ENCODE measurements at places on chromosomes 7 and 10.
A peak's percentile ranks its signal among the peaks of the same experiment; 100 is the strongest.

- no peak for DNase-seq
Measured at GRCh38 chr7:27933671-27934565, 194.0 kb downstream of the TAX1BP1 start.

DNA sequence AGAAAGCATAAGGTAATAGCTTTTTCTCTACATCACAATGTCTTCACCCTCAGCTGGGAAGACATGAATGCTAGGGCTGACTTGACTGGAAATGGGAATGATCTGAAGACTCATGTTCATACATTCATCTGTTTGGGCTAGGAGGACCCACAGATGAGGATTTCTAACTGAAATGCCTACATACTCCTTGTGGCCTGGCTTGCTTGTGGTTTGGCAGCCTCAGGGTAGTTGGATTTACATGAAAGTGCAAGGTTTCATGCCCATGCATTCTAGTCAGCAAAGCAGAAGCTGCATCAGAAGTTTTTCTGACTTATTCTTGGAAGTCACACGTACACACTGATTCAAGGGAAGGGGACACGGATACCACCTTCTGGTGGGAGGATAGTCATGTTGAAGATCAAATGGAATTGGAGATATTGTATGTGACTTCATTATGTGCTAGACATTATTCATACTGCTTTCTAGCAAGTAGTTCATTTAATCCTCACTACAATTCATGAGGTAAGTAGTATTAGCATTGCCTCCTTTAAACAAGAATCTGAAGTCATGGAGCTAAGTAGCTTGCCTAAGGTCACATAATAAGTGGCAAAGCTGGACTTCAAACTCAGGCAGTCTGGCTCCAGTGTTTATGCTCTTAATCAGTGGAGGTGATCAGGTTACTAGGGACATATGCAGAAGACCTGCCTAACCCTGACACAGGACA, 957.0 kb downstream of the LRMDA start:
- DNase-seq, result peak; percentile 24

- DNase-seq, result no peak
Measured at GRCh38 chr7:142401951-142402350, 144.1 kb upstream of the PRSS58 start.

- DNase-seq, result no peak
Measured at GRCh38 chr7:20661884-20662283, 46.4 kb downstream of the ABCB5 start.

GRCh38 chr7:54349229-54349628, 192.9 kb upstream of the VSTM2A start:
- DNase-seq, result no peak

DNA sequence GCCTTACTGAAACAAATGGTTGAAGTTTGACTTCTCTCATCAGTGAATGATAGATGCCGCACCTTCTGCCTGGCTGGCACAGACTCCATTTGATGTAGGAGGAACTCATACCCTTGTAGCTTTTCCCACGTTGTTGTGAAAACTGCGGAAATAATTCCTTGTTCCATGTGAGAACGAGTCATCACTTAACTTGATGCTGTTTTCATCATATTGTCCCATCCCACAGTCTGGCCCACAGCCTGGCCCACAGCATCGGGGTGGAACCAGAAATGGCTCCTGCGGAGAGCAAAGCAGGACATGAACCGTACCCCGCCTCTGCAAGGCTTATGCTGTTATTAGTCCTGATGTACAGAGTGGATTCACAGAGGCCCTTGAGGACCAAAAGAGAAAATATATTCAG, 587.0 kb downstream of the SDK1 start:
- DNase-seq, result no peak

GRCh38 chr7:148304083-148304335, 286.6 kb upstream of the C7orf33 start:
- DNase-seq, result no peak

- no peak for DNase-seq
Measured at GRCh38 chr10:12649012-12649584, 299.8 kb downstream of the CAMK1D start.

GRCh38 chr7:89771003-89771636, 383.1 kb upstream of the STEAP1 start:
- no peak for DNase-seq

DNA sequence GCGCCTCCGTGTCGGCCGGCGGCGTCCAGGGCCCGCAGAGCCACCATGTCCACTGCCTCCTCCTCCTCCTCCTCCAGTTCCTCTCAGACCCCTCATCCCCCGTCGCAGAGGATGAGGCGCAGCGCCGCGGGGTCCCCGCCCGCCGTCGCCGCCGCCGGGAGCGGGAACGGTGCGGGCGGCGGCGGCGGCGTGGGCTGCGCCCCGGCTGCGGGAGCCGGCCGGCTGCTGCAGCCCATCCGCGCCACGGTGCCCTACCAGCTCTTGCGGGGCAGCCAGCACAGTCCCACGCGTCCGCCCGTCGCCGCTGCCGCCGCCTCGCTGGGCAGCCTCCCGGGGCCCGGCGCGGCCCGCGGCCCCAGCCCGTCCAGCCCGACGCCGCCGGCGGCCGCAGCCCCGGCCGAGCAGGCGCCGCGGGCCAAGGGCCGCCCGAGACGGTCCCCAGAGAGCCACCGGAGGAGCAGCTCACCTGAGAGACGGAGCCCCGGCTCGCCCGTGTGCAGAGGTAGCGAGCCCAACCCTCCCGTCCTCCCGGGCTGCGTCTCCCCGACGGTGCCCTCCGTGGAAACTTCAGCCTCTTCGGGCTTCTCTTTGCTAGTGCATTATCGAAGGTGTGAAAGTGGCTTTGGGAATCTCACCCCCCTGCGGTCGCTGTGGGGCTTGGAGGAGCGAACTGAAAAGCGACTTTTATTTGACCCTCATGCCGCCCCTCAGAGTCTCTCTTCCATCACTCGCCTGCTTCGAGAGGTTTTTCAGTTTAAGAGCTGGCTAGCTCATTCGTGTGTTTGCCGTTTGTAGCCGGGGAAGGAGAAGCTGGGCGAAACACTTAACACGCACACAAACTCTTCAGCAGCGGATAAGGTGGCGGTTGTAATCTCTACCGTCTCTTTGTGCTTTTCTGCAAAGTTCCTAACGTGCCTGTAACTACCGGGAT, 975 bp downstream of the GLCCI1 start:
- DNase-seq, result peak; percentile 64

DNA sequence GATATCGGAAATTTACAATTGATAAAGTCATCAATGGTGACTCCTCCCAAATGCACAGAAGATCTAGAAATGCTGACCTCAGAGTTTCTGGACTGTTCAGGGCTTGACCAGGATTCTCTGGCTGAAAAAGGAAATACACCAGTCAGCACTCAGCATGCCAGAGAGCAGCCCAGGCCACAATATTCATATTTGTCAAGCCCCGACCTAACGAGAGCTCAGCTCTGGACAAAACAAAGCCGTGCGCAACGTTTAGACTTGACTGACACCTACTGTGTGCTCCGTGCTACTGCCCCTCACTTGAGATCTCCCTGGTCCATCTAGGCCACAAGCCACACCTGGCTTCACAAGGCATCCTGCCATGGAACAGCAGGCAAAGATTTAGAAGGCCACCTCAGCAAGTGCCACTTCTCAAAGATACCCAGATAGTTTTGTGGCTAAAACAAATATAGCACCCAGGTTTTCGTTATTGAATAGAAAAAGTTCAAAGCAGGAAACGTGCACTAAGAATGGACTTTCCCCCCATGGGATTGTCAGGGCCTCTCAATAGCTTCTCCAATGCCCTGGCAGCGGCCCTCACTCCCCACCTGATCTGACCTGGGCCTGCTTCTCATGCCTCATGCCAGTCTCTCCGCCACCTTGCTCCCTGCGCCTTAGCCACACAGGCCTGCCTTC, 218.3 kb downstream of the FAM107B start:
- no peak for DNase-seq

DNA sequence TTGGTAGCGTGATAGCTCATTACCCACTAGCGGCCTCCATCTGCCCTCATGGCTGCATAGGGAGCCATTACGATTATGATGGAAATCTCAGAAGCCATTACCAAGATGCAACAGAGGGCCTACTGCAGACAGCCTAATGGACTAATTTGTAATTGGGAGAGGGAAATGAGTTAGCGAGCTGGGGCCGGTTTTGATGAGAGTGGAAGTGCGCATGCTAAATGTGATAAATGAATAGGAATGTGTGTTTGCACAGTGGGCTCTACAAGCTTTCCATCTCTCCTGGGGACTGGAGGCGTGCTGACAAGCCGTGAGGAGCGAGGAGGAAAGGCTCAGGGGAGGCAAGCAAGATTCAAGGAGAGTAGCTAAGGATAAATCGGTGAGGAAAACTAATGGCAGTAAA, 644.5 kb upstream of the GALNT17 start:
- DNase-seq, result no peak

DNA sequence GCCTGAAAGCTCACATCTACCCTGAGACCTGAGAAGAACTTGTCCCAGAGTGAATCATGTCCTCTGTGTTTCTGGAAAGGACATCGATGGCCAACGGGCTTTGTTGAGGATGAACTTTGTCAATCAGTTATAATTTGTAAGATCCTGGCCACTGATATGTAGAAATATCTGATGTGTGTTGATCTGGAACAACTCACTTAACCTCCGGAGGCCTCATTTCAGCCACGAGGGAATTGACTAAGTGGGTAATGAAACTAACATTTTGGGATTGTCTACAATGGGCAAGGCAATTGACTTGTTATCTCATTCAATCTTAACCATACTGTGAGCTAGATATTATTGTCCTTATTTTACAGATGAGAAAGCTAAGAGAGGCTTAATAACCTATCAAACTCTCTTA, 468.1 kb upstream of the NRP1 start:
- no peak for DNase-seq

DNA sequence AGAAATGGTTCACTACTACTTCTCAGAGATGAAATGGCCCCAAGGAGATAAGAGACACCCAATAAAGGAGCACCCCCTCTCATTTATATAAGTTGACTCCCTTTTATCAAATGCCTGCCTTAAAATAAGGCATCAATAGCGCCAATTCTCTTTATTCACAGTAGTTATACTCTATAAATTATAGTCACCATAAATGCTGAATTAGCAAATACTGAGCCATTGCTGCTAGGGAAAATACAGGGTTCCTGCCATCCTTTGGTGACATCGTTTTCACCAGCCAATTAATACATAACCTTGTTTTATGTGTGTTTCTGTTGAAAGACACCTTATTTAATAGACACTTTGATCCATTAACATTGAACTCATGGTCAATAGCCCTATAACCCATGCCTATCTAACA, 28.6 kb downstream of the DCLRE1C start:
- DNase-seq, result no peak

GRCh38 chr10:31075434-31075833, 43.8 kb upstream of the ZNF438 start:
- DNase-seq, result no peak

GRCh38 chr7:152851881-152852417, 92.4 kb downstream of the ACTR3B start:
- no peak for DNase-seq

- no peak for DNase-seq
Measured at GRCh38 chr10:90930971-90931871, 10.3 kb upstream of the ANKRD1 start.
